ENCODE measurements at places on chromosomes 16 and 17.

GRCh38 chr17:81482673-81483072 is 29.9 kb downstream of the ACTG1 start:
- DNase-seq: no peak

- DNase-seq: no peak
These were observed 12.0 kb downstream of the MMP15 start for GRCh38 chr16:58037365-58038057.

DNA sequence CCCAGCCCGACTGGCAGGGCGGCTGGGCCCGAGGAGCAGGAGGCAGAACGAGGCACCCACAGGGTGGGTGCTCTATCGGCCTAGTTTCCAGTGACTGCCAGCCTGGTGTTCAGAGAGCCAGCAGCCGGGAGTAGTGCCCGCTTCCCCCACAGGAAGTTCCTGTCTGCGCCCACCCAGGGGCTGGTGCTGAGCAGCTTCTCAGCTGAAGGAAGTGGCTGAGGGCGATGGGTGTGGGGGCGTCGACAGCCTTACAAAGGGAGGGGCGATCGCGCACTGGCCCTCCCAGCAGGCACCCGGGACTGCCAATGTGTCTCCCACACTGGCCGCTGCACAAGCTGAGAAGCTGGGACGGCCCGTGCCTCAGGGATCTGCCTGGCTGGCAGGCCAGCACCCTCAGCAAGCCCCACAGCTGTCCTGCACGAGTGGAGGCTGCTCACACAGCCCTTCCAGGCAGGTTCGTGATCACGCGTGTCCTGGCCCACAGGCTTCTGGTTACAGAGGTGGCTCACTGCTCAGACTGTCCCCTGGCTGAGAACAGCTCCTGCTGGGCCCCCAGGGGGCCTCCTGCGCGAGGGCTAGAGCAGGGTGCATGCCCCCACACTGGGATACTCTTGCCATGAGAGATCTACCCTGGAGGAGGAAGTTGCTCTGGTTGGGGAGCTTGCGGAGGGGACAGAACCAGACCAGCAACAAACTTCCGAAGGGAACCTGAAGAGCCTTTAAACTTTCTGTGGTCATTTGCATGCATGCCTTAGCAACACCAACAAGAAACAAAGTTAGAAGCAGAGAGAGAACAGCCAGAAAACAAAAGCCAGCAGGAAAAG is 2.5 kb downstream of the RNF166 start:
- DNase-seq: no peak

- DNase-seq: no peak
These were observed 3.4 kb downstream of the SPNS1 start for GRCh38 chr16:28977703-28978662.

DNA sequence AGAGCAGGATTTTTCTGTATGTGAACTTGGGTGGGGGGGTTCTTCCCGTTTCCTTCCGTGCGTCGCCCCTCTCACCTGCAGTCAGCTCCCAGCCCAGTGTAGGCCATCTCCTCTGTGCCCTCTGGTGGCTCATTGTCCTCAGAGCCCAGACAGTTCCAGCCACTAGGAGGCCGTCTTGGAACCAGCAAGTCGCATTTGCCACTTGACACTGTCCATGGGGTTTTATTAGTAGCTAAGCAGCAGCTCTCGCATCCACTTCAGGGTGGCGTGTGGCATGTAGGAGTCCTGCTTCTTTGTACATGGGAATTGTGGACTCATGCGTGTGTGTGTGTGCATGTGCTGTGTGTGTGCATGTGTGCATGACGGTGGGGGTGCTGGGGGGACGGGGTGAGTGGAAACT is 74.0 kb downstream of the SEC14L1 start:
- DNase-seq: no peak

DNA sequence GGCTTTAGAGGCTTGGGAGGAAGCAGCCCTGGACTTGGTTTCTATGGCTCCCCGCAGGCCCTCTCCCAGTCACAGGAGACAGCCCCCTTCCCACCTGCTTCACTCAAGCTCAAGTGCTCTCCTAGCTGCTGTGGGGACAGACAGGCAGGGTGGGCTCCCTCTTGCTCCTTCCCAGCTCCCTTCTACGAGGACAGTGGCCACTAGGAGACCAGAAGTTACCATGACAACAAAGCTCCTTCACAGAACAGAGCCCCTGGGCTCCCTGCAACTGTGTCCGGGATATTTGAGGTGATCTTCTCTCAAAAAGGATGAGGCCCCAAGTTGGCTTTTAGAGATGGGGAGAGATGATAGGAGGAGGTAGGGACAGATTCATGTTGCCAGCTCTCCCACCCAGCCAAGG is 116.3 kb downstream of the AMFR start:
- no peak for DNase-seq

GRCh38 chr17:54968988-54969332 is 395 bp downstream of the STXBP4 start:
- no peak for DNase-seq

- no peak for DNase-seq
These were observed 3.2 kb downstream of the NAGS start for GRCh38 chr17:44007346-44008204.

GRCh38 chr17:71052971-71053370 is 883.6 kb downstream of the KCNJ2 start:
- no peak for DNase-seq

GRCh38 chr16:28279006-28279405 is 13.3 kb upstream of the SBK1 start:
- DNase-seq: no peak

DNA sequence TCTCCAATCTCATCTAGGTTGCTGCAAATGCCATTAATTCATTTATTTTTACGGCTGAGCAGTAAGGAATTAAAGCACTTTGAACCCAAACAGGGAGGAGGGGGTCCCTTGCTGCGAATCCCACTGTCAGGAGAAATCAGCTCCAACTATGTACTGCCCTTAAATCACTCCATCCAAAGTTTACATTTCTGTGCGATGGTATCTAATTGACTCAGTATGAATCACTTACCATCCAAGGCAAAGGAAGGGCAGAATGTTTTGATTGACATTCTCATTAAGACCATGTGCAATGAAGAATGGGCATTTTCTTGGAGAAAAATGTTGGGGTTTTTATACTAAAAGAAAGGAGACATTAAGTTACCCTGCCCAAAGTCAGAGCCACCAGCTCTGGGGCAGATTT is 47.7 kb upstream of the XYLT1 start:
- no peak for DNase-seq

DNA sequence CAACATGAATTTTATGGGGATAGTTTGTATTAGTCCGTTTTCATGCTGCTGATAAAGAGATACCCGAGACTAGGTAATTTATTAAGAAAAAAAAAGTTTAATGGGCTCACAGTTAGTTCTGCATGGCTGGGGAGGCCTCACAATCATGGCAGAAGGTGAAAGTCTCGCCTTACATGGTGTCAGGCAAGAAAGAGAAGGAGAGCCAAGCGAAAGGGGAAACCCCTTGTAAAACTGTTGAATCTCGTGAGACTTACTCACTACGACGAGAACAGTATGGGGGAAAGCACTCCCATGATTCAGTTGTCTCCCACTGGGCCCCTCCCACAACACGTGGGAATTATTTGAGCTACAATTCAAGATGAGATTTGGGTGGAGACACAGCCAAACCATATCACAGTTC is 181.5 kb downstream of the PRKCA start:
- no peak for DNase-seq

DNA sequence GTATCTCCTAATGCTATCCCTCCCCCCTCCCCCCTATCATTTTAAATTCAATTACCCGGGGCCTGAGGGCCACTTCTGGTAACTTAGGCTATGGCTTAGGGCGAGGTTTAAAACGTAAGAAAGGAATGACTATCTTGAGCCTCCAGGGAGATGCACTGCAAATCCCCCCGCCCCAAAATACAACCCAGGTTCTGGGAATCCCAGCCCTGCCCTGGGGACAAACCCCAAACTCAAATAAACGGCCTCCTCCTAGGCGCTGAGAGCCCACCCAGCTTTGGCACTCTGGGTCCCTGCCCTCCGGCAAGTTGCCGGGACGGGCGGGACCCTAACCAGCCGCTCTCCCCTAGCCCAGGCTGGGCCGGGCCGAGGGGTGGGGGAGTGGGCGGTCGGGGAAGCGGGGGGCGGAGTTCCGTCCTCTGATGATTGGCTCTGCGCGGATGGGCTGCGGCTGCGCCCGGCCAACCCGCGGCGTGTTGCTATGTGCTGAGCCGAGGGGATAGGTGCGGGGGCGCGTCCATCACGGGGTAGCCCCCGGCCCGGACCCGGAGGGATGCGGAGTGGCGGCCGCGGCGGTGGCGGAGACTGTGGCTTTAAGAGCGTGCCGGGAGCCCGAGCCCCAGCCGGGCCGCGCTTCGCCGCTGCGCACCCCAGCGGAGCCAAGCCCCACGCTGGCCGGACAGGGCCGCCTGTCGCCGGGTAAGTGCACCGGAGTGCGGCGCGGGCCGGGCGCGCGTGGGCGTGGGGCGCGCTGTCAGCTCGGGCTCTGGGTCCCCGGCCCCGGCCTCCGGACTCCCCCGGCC is at the start of gene YPEL2:
YPEL2 (plus strand) TSS at position 527 of the 800 bp plus-strand sequence. CDS start 21,755 bp downstream, outside the sequence.
- peak; percentile 96 for DNase-seq

DNA sequence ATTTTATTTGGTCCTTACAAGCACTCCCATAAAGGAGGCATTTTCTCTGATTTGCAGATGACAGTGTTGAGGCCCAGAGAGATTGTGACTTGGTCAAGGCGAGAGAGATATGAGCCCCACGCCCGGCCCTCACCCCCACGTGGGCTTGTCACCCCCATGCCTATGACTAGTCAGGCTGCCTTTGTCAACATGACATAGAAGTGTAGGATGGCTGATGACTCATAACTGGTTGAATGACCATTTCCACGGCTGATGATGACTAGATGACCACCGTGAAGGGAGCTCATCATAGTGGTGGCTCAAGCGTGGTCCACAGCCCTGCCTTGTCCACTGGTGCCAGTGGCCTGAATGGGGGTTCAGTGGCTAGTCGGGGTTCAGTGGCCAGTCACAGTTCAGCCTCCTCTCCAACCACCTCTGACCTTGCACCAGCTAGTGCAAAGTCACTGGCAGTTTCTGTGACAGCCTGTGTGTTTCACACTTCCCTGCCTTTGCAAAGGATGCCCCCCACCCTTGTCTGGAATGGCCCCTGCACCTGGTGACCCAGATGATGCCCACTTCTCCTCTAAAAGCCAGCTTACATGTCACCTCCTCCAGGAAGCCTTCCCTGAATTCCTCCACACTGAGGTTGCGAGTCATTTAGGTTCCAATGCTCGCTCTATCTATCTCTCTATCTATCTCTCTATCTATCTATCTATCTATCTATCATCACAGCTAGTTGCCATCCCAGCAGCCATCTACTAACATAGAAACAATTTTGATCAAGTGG is 3.8 kb upstream of the WSCD1 start:
- DNase-seq: no peak

DNA sequence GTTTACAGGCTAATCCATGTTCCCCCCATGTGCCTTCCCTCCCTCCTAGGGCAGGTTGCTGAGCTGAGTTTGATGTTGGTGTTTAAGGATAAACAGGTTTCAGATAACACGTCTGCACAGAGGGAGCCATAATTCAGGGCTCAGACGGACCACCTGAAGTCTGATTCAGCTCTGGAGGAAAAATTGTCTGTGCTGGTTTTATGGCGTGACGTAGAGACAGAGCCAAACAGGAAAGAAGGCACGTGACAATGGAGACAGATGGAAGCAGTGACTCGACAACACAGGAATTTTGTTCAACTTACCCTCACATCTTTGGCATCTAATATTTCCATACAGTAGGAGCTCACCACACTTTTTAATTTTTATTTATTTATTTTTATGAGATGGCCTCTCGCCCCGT is 10.7 kb upstream of the USP10 start:
- no peak for DNase-seq

GRCh38 chr17:31565652-31566051 is 174.2 kb downstream of the RAB11FIP4 start:
- DNase-seq: no peak

GRCh38 chr16:57019746-57020145 is 30.4 kb downstream of the NLRC5 start:
- no peak for DNase-seq

- no peak for DNase-seq
These were observed 2.2 kb downstream of the ETV4 start for GRCh38 chr17:43543771-43544575.

GRCh38 chr17:75342996-75343395 is 53.8 kb upstream of the SLC25A19 start:
- DNase-seq: no peak

All from vagina (tissue), 2 donors.